ENCODE measurements at places on chromosomes 11 and 22.

- no peak for DNase-seq
These were observed 17.3 kb downstream of the TRMU start for GRCh38 chr22:46352691-46353386.

DNA sequence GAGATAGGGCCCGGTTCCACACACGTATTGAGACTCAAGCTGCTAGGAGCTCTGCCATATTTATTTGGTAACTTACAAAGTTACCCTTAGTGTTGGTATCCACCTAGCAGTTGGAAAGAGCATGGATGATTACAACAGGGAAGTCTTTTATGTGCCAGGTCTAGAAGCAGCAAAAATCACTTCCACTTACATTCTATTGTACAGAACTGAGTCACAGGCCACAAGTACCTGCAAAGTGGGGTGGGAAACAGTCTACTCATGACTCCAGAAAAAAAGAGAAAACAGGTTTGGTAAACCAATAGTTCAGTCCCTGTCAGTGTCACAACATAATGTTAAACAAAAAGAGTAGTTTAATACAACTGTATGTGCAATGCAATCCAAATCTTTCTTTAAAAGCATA lies 279.6 kb upstream of the PITPNB start:
- no peak for DNase-seq

- DNase-seq = no peak
These were observed 293.8 kb downstream of the NXPE2 start for GRCh38 chr11:114972105-114972504.

GRCh38 chr11:109426442-109427240 lies 4.7 kb downstream of the C11orf87 start:
- DNase-seq = no peak

DNA sequence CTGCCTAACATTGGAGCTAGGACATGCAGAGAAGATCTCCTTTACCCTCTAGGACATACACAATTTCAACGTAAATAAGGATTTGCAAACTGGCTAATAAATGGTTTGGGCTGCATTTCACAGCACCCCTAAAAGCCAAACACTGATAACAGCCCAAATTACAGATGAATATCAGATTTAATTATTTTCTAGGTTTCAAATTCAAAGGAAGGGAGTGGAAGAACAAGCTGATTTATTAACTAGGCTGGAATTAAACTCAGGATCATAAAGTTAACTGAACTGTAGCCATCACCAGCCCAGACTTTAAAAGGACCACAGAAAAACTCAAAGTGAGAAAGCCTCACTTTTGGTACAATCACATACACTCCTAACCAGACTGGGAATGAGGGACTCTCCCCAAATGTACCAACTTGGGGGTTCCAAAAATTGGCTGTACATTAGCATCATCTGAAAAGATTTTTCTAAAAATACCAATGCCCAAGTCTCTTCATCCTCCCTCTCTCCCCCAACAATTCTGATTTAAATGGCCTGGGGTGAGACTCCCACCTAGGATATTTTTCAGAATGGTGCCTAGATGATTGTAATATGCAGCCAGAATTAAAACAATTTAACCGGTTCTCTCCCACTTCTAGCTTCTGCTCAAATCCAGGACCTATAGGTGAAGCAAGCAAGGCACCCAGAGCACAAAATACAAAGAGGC lies 43.5 kb downstream of the SYTL2 start:
- no peak for DNase-seq

DNA sequence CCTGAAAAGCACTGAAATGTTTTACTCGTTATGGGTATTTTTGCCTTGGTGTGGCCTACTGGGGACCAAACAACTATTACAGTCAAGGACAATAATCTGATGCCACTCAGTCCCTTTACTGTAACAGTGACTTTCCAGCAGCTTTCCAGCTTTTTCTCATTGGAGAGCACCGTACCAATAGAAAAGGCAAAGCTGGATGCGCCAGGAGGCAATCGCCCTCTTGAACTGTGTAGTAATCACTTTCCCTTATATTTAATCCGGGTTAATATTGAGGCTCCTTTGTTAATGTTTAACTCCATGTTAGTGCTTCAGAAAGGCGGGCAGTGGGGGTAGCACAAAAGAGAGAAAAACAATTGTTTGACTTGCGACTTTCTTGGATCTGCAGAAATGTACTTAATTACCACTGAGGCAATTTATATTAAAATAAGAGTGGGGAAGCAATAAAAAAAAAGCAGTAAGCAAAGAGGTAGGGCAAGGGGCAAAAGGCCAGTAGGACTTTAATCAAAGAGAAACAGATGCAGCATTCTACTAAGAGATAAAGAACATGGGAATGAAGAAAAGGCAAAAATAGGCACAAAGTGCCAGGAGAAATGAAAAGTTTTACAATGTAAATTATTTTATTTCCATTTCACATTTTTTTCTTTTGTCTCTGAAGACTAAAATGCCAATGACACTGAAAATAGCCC lies 81.6 kb downstream of the LRRC4C start:
- no peak for DNase-seq

Data from retina (tissue), 1 donor.